ENCODE measurements at places on chromosomes 11 and 22.

- no peak for DNase-seq
Measured at GRCh38 chr22:22952531-22953280, 65.1 kb downstream of the IGLL5 start.

DNA sequence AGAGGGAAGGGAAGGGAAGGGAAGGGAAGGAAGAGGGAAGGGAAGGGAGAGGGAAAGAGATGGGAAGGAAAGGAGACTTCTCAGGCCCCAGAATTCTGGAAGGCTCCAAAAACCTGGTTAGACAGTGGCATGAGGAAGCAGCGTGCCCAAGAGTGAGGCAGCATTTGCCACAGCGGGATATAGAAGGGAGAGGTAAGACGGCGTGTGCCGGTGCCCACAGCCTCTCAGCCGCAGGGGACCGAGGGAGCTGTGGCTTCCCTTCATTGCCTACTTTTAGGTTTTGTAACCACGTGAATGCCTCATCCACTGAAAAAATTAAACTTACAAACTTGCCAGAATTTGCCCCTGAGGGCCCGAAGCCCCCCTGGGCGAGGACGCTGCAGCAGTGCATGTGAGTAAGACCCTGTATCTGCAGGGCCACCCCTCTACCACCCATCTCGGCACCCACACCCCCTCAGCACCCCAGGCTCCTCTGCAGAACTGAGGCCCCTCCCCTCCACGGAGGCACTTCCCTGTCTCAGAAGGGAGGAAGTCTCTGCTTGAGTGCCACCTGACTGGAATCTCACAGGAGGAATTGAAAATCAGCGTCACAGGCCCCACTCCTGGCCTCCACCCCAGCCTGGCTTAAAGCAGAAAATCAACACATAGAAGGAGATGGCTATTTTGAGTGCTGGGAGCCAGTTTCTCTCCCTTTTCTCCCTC lies 58.1 kb downstream of the LINC01488 start:
- no peak for DNase-seq

DNA sequence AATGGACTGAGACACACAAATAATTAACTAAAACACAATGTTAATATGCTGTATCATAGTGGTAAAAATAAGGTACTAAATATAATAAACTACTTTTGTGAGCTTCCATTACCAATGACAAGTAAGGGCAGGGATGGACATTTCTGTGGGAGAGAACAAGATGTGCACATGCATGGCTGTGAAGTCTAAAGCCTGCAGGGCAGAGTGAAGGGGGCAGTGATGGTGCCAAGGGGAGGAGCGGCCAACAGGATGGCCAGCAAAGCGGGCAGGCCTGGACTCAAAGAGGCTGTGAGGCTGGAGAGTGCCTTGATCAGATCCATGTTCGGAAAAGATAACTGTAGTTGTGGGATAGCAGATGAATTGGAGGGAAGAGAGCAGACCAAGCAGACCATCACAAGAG lies 12.5 kb downstream of the DESI1 start:
- DNase-seq, result no peak

DNA sequence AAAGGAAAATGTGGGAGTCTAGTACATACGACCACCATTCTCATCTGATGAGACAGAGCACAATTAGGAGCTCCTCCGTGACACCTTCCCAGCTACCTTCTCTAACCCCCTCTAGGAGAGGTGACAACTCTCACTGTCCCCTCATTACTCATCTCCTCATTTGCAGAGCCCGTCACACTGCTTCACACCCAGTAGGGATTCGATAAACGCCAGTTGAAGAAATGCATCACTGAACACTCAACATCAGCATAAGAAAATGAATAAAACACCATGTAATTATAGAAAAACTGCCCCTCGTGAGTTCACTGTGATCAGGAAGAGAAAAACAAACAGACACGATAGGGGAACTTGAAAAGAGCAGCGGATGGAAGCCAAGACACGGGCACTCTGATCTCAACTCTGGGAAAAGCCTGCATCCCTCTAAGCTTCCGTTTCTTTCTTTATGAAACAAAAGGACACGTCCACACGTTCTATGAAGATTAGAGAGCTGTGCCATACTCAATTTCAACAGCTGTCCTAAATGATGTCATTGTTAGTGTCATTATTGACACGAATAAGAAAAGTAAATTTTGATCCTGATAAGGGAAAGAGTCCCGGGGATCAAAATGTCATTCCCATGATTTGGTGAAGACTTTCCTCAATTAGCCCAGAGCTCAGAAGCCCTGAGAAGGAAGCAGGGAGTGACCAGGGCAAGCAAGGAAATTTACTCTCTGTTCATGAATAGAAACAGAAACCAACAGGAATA lies 356.9 kb downstream of the LARGE1 start:
- DNase-seq, result no peak

GRCh38 chr22:38347944-38348750 lies 30.9 kb upstream of the CSNK1E start:
- DNase-seq, result no peak

GRCh38 chr11:8206251-8207079 lies 37.6 kb upstream of the RIC3 start:
- DNase-seq, result no peak

GRCh38 chr11:90250970-90251369 lies 28.1 kb upstream of the CHORDC1 start:
- no peak for DNase-seq

- no peak for DNase-seq
Measured at GRCh38 chr11:106914409-106914808, 103.9 kb downstream of the GUCY1A2 start.

GRCh38 chr22:43437871-43438475 lies 26.2 kb downstream of the MPPED1 start:
- no peak for DNase-seq

DNA sequence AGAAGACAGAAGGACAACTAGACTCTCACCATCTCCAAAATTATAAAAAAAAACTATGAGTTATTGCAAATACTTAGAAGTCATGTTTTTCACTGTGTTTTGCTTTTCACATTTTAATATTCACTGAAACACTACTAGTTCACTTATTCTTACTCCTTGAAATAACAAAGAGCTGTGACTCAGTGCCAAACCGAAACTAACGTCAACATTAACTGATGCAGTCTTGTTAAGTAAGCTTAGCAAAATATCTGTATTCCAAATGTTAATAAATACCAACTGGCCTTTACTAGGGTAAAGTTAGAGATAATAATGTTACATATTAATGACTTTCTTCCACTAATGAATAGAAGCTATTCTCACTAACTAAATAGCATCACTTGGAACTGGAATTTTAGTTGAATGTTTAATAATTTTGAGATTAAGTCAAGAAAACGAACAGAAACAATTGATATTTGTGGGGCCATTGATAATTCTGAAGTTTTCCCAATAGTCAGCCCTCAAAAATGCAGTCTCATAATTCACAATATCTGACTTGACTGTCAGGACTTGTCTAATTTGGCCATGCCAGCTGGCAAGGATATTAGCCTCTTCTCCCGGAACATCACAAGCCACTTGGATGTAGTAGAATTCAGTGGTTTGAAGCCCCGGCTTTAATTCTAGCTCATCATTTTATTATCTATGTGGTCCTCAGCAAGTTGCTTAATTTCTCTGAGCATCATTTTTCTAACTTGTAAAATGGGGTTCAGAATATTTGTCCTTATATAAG lies 230.1 kb upstream of the DDI1 start:
- DNase-seq, result no peak

DNA sequence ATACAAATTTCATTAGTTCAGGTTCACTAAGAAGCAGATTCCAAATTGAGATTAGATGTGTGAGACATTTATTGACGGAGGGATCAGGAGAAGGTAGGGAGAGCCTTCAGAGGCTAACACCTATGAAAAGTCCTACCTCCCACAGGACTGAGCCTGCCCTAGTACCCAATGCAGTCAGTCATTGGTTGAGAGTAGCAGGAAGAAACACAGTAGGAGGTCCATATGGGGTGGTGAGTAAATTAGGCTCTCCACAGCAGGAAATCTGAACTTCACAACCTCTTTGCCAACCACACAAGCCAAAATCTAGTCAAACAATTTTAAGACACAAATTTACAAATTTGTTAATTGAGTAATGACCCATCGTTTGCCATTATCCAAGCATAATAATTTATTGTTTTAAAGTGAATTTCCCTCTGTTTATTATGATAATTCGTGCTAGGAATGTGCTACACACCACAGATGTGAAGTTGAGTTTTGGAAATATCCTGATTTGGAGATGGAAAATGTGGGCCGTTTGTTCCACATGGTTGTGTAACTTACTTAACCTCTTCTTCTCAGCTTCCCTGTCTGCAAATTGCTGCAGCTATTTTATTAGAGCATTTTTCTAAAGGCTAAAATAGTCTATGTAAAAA lies 542.1 kb downstream of the ETS1 start:
- no peak for DNase-seq

DNA sequence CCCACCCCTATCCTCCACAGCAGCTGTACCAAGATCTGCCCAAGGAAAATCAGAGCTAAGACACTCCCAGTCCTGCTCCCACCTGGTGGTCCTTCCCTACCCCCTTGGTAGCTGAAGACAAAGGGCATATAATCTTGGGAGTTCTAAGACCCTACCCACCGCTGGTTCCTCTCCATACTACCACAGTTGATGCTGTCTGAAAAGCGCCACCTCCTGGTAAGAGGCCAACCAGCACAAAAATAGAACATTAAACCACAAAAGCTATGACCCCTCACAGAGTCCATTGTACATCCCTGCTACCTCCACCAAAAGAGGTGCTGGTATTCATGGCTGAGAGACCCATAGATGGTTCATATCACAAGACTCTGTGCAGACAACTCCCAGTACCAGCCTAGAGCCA lies 161.5 kb upstream of the ARHGAP42 start:
- DNase-seq, result no peak

DNA sequence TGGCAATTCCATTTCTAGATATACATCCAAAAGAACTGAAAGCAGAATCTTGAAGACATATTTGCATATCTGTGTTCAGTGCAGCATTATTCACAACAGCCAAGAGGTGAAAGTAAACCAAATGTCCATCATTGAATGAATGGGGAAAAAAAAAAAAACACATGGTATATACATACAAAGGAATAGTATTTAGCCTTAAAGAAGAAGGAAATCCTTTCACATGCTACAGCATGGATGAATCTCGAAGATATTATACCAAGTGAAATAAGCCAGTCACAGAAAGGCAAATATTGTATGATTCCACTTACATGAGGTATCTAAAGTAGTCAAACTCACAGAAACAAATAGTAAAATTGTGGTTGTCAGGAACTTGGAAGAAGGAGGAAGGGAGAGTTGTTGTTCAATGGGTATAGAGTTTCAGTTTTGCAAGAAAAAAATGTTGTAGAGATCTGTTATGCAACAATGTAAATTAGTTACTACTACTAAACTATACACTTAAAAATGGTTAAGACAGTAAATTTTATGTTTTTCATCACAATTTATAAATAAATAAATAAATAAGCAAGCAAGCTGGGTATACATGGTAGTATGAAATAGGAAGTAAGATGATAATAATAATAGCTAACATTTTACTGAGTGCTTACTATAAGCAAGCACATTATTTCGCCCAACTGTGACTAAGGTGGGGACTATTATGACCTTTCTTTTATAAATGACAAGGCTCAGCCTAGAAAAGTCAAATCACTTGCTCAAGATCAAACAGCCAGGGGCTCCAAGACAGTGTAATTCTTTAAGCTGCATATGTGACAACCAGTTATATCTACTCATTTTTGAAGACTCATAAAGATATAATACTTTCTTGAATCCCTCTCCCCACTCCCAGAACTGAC lies 50.0 kb downstream of the FAM168A start:
- DNase-seq, result no peak

DNA sequence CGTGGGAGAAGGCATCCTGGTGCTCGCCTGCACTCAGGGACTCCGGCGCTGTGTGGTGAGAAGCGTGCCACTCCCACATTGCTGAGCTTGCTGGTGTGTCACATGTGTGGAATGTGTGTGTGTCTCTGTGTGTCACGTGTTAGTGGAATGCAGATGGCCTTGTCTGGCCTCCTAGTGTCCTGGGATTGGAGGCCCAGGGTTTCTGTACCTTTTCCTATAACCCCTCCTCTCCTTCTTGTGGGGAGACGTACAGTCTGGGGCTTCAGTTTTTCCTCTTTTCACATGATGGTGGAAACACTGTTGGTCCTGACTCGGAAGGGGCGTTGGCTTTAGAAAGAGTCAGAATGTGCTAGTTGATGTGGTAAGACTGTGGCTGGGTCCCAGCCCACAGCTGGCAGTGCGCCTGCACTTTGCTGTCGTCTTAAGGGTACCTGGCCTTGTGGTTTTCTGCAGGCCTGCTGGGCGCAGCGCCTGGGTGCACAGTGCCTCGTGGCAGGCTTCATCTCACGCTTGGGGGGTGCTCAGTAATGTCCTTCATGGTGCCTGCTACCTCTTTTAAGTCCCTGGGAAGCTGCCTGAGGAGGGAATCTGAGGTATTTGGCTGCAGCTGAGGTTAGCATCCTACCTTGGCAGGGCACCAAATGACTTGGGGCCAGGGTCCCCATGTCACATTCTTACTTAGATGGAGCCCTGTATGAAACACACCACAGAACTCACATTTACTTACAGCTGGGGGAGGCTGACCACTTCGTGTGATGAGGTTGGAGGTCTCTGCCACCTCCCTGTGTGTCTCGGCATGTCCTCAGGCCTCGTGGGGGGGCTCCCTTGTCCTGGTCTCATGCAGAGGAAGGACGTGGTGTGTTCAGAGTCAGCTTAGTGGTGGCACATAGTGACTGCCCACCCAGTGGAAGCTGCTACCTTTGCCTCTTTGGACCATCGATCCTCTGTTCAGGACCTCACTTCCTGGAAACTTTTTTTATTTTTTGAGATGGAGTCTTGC lies 61.9 kb downstream of the MED15 start:
- peak; percentile 14 for DNase-seq

DNA sequence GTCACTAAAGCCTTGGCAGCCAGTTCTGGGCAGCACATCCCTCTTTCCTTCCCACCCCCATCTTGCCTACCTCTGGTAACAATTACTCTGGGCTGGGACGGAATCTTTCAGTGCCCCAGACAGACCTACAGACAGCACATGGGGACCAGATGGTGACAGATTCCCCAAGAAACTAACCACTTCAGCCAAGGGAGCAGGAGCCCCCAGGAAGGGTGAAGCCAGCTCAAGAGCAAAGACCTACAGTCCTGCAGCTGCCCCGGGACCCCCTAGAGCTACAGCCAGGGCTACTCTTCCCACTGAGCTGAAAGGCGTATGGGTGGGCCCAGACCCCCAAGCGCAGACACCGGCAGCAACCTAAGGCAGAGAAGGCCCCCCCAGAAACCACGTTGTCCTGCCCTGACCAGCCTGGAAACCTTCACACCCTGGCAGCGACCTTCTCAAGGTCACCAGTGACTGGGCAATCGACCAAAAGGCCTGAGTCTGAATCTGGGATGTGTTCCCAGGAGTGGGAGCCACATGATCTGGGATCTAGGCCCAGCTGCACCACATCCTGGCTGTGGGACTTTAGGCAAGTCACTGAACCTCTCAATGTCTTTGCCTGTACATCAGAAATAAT lies 65.8 kb downstream of the LRRC32 start:
- no peak for DNase-seq

- DNase-seq, result no peak
Measured at GRCh38 chr11:61338783-61339489, 5.9 kb downstream of the TKFC start.

GRCh38 chr11:47070769-47071168 lies 105.9 kb downstream of the ARFGAP2 start:
- no peak for DNase-seq

All from stimulated activated CD4-positive, alpha-beta T cell treated with anti-CD3 and anti-CD28 coated beads, Interleukin-15, amount 100 ng/mL, for 1 hour (primary cell).